Gastrocnemius medialis (tissue), 4 donors: ENCODE measurements at places on chromosomes 6 and 20.

DNA sequence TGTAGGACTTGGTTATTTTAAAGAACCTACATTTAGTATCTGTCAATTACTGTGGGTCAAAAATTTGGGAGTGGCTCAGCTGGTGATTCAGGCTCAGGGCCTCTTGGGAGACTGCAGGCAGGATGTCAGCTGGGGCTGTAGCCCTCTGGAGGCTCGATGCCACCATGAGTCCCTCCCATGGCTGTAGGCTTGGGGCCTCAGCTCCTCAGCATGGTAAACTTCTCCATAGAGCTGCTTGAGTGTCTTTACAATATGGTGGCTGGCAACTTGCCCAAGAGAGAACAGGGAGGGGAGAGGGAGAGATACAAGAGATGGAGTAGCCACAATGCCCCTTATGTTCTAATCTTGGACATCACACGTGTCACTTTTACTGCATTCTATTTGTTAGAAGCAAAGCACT, 470.4 kb downstream of the CDH26 start:
- no peak for DNase-seq

DNA sequence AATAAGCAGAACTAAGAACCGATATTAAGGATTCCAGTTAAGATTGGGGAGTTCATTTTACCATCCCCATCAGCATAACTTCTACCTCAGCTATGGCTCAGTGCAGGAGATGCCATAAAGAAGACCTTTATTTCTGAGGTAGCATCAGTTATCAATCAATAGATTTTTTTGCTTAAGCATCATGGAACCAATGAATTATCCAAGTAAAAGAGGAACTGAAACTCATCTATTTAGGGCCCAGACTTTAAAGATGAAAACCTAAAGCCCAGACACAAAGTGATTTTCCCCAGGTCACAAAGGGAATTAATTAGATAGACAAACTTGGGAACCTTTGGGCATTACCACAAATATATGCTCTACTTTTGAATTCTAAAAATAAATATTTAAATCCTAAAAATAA, 59.2 kb upstream of the TINAG start:
- DNase-seq: no peak

- DNase-seq: no peak
Observed at GRCh38 chr20:60540591-60540990, 582.4 kb downstream of the CDH26 start.

- no peak for DNase-seq
Observed at GRCh38 chr6:132494954-132495353, 18.0 kb downstream of the STX7 start.

- no peak for DNase-seq
Observed at GRCh38 chr20:9838035-9838377, 870 bp downstream of the PAK5 start.

- DNase-seq: no peak
Observed at GRCh38 chr6:44734886-44735629, 347.6 kb downstream of the CDC5L start.

- DNase-seq: no peak
Observed at GRCh38 chr20:51439160-51439689, 103.3 kb downstream of the NFATC2 start.

GRCh38 chr20:63735859-63736718, at the start of gene LIME1:
LIME1 (plus strand) TSS chr20:63736664; CDS start chr20:63737550, 886 bp downstream.
- DNase-seq: no peak

DNA sequence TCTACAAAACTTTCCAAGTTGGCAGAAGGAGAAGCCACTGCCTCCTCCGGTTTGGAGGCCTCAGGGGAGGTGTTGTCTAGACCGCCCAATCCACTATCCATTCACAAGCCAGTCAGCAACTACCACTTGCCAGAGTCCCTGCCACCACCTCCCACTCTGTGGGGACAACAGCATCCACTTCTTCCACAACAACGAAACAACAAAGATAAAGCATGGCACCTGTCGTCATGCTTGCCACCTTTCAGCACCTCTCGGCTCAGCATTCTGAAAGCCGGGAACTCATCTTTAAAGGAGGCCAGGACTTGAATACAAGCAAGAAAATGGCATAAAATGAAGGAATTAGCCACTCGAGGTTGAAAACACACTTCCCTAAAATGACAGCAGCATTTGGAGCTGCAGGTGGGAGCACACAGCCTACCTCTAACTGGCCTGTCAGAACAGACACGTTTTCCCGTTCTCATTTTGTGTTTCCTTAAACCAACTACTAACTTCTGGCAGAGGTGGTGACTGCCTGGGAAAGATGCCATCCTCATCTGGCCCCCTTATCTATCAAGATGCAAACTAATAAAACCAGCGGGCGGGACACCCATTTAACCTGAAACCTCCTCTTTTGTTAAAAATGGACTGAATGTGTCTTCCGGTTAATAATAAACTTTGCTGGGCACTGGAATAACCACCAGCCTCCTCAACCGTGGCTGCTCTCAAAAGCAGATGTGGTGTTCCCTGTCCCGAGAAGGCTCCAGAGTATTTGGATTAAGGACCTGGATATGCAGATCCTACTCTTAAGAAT, 21.7 kb downstream of the YTHDF1 start:
- DNase-seq: no peak

GRCh38 chr20:15795305-15796019, 777.8 kb downstream of the KIF16B start:
- DNase-seq: no peak

- no peak for DNase-seq
Observed at GRCh38 chr6:111841822-111842221, 31.4 kb downstream of the FYN start.

DNA sequence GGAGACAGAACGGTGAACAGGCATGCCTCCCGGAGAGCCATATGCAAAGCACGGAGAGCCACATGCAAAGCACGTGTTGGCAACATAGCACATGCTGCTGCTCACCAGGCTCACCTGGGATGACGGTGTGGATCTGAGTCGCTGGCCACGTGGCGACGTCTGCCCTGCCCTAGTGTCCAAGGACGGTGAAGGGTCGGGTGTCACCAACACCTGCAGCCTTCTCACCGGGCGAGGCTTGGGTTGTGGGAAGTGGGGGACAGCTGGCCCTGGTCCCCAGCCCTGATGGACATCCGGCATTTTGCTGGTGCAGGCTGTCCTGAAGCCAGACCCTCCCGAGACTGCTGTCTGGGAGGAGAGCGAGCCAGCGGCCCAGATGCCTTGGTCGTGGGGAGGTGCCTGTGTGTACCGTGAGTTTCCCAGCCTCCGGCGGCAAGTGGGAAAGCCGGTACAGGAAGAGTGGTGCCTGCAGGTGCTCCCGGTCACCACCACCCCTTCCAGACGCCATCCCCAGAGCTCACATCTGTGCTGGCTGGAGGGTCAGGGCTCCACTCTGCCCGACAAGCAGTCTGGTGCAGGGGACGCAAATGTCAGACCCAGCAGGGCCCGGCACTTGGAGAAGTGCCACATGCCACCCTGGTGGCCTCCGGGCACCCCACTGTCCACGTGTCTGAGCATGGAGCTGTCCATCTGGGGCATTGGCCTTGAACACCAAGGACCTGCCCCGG, 5.9 kb upstream of the ADRM1 start:
- DNase-seq: no peak

- DNase-seq: no peak
Observed at GRCh38 chr20:46324960-46325703, 16.8 kb upstream of the CDH22 start.

DNA sequence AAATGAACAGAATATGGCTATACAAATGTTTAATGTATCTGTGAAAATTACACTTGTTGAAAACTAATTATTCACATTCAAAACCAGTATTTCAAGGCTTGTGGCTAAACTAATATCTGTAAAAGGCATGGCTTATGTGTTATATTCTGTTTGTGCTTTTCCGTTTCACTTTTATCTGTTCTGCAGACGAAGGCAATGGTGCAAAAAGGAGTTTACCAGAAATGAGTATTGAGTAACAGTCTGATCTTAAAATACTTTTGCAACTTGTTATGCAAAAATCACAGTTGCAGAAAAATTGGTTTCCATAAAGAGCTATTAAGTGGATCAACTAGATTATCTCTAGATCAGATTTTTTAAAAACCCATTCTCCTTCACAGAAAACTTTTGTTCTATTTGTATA, 9.4 kb upstream of the STX11 start:
- no peak for DNase-seq

- no peak for DNase-seq
Observed at GRCh38 chr6:141169419-141169818, 963.3 kb upstream of the GJE1 start.

DNA sequence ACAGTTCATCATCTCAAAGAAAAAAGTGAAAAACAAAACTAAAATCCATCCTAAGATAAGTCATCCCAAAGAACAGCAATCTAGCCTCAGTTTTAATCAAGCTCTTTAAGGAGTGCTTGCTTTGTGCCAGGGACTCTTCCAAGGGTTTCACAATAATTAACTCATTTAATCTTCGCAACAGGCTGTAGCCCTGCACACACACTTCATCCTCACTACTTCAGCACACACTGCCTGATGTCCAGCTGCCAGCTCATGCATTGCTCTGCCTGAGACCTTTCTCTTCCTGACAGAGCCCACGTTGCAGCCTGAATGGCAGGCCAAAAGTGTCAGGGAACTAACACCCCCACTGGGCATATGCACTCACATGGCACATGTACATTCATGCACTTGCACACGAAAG, 21.2 kb upstream of the PTPRT start:
- no peak for DNase-seq

DNA sequence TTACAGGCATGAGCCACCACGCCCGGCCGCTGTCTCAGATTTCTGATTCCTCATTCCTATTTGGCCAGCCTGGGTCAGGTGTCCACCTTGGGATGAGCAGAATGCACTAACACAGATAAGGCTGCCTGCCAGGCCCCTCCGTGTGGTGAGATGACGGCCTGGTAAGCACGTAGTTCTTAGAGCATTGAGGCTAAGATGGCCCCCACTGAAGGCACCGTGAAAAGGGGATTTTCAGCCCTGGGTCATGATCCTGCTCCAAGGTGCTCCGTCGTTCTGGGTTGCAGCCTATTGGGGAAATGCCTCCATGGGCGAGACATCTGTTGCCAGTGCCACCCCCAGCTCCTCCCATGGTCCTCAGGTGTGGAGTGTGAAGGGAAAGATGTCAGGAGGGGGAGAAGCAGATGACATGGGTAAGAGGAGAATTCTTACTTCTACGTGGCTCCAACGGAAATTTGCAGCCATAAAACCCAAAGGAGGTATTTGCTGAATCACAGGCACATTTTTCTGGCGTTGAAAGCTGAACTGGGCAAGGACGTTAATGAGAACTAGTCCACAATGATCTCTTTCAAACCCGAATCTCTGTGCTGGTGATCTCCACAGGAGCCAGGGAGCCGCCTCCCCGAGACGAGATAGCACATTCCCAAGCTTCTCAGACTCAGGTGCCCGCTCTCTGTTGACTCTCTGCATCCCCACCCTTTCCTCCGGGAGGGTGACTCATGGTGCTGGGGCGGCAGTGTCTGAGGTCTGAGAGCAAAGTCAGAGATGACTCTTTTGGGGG, 34.0 kb upstream of the BMP6 start:
- no peak for DNase-seq

- no peak for DNase-seq
Observed at GRCh38 chr6:52394251-52394666, 25.9 kb upstream of the EFHC1 start.

DNA sequence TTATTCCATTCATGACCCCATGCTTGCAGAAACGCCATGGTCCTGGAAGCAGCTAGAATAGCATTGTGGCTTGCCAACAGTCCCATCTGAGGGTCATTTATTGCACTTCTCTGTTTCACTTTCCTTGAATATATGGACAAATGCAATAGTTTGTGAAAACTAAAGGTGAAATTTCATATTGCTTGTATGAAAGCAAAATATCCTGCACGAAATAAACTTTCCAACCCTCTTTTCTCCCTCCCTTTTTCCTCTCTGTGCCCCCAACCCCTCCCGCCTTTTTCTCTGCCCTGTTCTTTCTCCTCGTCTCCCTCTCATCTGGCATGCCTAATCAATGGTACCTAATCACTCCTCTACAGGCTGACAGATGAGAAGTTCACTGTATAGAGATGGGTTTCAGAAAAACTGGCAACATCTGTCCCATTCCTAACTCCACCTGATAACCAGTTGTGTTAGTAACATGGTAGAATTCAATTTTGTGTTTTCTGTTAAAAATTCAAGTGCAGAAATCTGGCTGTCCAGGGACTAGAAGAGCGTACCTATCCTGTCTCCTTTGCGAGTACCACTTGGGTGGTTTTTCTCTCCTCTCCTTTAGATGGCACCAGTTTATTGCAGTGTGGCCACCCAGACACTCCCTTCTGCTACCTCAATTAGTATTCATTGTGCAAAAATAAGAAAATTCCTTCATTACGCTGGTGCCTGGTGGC, 198.6 kb downstream of the FOXA2 start:
- no peak for DNase-seq

DNA sequence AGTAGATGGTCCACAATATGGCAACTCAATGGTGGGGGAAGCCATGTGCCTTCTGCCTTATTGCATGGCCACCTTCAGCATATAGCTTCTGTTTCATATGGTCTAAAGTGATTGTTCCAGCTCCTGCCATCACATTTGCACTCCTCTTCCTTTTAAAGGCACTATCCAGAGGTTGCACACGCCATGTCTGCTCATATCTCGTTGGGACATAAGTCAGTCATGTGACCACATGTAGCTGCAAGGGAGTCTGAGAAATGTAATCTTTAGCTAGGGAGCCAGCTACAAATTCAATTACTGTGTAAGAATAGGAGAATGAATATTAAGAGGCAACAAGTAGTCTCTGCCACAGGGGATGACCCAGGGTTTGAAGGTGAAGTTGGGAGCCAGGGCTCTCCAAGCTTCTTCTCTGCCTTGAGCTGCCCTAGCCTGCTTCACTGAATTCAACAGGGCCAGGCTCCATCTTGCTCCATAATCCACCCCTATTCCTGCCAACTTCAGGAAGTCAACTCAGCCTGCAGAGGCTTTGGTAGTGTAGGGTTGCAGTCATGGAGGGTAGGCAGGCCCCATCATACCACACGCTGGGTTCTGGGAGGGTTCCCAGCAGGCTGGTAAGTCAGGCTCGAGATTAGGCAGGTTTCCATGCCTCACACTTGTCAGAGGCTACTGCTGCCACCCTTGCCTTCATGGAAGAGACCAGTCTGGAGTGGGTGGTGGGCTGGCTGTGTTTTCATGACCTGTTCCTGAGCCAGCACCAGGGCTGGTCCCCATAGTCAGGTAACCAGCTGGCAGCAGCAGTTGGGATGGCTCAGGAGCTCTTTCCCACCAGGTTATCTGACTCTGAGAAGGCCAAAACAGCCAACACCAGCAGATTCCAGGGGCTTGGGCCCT, 56.7 kb upstream of the SAYSD1 start:
- DNase-seq: no peak

- no peak for DNase-seq
Observed at GRCh38 chr20:62577490-62577836, 64.8 kb upstream of the SLCO4A1 start.

GRCh38 chr20:1757606-1758512, 100.3 kb upstream of the SIRPG start:
- no peak for DNase-seq
